Posterior vena cava (tissue), 2 donors: ENCODE measurements at places on chromosomes 6 and 20.

GRCh38 chr20:46218656-46219055, 89.6 kb downstream of the CDH22 start:
- DNase-seq = no peak

GRCh38 chr6:33578164-33578563, 1.9 kb downstream of the BAK1 start:
- DNase-seq = no peak

DNA sequence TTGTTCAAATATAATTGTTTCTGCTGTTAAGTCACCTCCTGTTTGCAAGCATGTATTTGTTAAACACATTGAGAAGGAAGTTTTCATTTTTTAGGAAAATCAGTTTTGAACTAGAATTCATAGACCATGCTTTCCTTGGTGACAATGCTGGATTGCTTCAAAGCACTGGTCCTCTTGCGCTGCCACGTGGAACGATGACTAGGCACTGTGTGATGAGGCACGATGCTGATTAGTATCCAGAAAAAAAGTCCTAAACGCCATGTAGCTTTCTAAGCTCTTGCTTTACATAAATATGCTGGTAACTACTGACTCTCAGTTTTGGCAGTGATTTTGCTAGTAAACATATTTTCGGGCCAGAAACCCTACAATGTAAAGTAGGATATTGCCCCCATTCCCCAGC, 11.1 kb upstream of the EXOC2 start:
- DNase-seq = no peak

- DNase-seq = no peak
Observed at GRCh38 chr20:41837669-41838224, 219.6 kb upstream of the CHD6 start.
